ENCODE measurements at places on chromosomes 5 and 9. TPM values are rescaled to one million over a fixed set of nuclear protein-coding genes. Genes with fewer than 3 reads are reported as not detected.
A peak's percentile ranks its signal among the peaks of the same experiment; 100 is the strongest.

DNA sequence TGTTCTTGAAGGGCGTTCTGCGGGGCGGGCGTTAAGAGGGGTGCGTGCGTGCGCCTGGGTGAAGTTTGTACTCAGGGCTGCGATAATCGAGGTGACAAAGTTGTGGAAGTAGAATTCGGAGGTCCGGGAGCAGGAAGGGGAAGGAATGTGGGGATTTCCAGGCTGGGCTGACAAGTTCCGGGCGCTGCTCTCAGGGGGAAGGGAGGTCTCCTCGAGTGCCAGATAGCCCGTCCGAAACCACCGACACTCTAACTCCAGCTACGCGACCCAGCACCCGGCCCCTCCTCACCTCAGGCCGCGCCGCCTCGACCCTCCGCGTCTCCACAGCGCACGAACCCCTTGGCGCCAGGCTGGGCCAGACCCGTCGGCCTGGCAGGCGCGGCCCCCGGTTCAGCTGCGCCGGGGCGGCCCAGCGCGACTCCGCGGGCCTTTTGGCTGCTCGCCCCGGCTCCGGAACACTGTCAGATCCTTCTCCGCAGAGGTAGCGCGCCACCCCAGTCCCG, at the start of gene IL6ST:
Gene IL6ST (minus strand): TSS at position 469 of the 503 bp plus-strand sequence. CDS start 18,685 bp downstream, outside the sequence.
- peaks cover 11% of the 10 kb centered on the region for H3K4me1 ChIP-seq
- H3K4me3 ChIP-seq: peak within 1 kb of the TSS; percentile 65
- no peaks in the 10 kb centered on the region for H3K36me3 ChIP-seq
- H3K27ac ChIP-seq: peak within 1 kb of the TSS; percentile 99

DNA sequence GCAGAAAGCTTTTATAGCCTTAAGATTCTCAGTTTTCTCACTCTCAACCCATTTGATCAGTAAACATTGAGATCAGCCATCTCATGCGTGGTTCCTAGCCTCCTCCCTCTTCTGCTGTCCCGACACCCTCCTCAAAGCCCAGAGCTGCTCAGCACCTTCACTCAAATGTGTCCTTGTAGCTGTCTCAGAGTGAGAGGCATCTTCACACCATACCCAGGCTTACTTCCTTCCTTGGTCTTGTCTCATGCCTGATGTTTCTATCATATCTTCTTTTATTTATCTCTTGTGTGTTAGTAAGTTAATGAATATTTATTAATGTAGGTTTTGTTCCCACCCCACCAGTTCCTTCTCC, 72.4 kb upstream of the SNX2 start:
- H3K4me3 ChIP-seq: no peak overlapping the region
- DNase-seq: no peak
- H3K4me1 ChIP-seq: no peaks in the 10 kb centered on the region
- no peaks in the 10 kb centered on the region for H3K27me3 ChIP-seq
- H3K36me3 ChIP-seq: no peaks in the 10 kb centered on the region

The PCDHGA4 gene
- total RNA-seq: 3.9 TPM

DNA sequence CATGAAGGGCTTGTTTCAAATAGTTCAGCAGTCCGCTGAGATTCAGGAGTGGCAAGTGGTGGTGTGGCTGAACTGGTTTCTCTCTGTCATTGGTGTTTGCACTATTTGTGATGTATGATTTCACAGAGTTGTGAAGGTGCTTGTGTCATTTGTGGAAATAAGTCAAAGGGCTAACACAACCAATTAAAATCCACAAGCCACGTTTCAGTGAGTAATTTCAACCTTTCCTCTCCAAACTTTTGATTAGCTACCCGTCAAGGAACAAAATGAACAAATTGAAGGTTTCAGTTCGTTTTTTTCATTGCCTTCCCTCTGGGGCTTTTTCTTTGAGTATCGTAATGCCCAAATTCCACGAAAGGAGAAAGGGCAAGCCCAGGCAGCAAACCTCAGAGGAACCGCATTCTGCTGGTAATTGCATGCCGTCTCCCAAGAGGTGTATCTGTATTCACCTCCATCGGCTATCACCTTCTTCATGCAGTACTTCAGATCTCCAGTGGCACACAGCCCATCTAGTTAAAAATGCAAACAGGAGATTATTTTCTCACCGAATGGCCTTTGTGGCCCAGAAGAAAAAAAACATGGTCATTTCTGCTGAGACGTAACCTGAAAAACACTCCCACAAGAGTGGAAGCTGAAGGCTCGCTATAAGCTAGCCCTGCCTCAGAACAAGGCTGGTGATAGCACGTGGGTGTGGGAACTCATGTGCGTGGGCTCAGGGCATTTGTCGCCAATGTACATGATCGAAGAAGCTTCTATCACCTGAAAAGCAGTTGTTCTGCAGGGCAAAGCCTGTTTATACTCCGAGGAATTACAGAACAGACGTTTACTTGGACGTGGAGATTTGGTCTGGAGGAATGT, 197.1 kb downstream of the NR3C1 start:
- H3K4me1 ChIP-seq: no peaks in the 10 kb centered on the region
- H3K27me3 ChIP-seq: no peaks in the 10 kb centered on the region
- DNase-seq: no peak
- H3K36me3 ChIP-seq: no peaks in the 10 kb centered on the region

DNA sequence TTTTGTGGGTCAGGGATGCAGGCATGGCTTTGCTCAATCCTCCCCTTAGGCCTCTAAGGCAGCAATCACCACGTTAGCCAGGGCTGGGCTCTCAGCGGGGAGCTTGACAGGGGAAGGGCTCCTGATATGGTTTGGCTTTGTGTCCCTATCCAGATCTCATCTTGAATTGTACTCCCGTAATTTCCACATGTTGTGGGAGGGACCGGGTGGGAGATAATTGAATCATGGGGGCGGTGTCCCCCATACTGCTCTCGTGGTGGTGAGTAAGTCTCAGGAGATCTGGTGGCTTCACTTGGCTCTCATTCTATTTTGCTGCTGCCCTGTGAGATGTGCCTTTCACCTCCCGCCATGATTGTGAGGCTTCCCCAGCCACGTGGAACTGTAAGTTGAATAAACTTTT, 11.5 kb upstream of the IRX4 start:
- no peak for DNase-seq
- no peaks in the 10 kb centered on the region for H3K36me3 ChIP-seq
- H3K27ac ChIP-seq: no peak overlapping the region
- no peaks in the 10 kb centered on the region for H3K4me1 ChIP-seq

GRCh38 chr5:137710086-137710485, 25.8 kb downstream of the KLHL3 start:
- no peaks in the 10 kb centered on the region for H3K4me1 ChIP-seq
- no peak for DNase-seq
- no peak overlapping the region for H3K4me3 ChIP-seq
- no peaks in the 10 kb centered on the region for H3K36me3 ChIP-seq
- no peaks in the 10 kb centered on the region for H3K27me3 ChIP-seq

The MYMK gene
- not detected for total RNA-seq

DNA sequence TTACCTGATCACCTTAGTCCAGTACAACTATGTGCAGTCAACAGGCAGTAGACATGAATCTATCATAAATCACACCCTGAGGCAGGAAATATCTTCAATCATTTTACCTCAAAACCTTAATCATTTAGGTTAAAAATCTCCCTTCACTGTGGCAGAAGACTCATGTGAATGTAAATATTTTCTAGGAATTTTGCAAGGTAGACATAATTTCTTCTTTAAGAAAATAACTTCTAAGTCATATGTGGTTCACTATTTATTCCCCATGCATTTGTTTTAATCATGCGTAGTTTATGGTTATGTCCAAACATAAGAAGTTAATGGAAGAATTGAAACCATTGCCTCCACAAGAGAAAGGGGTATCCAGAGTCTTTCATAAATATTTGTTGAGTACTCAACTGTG, 97.0 kb downstream of the HMHB1 start:
- no peaks in the 10 kb centered on the region for H3K27me3 ChIP-seq
- no peaks in the 10 kb centered on the region for H3K4me1 ChIP-seq
- H3K4me3 ChIP-seq: no peak overlapping the region

DNA sequence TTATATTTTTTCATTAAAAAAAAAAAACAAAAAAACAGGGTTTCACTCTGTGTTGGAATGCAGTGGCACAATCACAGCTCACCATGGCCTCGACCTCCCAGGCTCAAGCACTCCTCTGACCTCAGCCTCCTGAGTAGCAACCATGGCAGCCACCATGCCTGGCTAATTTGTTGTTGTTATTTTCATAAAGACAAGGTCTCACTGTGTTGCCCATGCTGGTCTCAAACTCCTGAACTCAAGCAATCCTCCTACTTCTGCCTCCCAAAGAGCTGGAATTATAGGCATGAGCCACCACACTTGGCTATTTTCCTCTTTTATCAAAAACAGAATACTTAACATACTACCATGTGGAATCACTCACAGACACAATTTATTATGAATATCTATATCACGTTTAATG, 46.7 kb downstream of the UBAP2 start:
- H3K4me1 ChIP-seq: no peaks in the 10 kb centered on the region
- DNase-seq: no peak
- peaks cover 24% of the 10 kb centered on the region for H3K36me3 ChIP-seq
- no peaks in the 10 kb centered on the region for H3K27me3 ChIP-seq
- no peak overlapping the region for H3K27ac ChIP-seq

GRCh38 chr5:64147849-64148441, 17.7 kb upstream of the RNF180 start:
- H3K4me1 ChIP-seq: no peaks in the 10 kb centered on the region
- no peak overlapping the region for H3K4me3 ChIP-seq
- peak; percentile 72 for DNase-seq
- no peaks in the 10 kb centered on the region for H3K27me3 ChIP-seq
- H3K36me3 ChIP-seq: no peaks in the 10 kb centered on the region

DNA sequence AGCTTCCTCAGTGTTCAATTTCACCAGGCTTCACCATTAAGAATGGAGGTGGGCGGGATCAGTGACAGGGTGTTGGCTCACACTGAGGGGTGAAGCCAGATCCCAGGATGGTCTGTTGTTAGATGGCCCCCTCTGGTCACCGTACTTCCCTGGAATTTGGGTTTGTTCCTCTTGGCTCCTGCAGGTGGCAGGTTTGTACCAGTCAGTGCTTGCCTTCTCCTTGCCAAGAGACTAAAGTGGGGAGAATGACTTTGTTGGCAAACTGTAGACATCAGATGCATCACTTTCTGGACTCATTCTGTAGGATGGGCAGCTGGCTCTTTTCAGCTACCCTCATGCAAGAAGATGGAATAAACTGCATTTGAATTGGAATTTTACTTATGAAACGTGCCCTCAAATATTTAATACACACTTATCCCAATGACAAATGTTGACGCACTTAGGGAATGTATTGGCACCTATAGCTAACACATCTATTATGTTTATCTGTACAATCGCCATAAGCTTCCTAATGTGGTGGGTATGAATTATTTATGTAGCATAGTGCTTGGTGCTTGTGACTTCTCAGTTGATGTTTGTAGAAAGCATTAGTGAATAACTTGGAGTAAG, 31.4 kb upstream of the ANKRD55 start:
- H3K4me3 ChIP-seq: no peak overlapping the region
- H3K4me1 ChIP-seq: peaks cover under 1% of the 10 kb centered on the region
- no peak for DNase-seq
- no peak overlapping the region for H3K27ac ChIP-seq

DNA sequence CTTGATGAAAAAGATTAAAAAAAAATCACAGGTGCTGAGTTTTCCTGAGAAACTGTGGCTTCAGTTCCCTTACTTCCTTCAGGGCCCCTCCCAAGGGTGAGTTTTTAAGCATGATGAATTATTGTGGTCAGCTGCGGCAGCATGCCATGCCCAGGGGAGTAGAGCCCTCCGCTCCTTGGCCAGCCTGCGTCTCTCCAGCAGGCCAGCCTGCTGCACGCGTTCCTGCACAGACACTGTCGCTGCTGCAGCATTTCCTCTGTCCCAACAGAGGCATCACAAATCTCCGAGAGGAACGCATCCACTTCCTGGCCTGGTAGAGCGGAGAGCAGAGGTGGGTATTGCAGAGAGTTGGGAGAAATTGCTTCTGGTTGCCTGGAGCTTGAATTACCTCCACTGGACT, 26.1 kb upstream of the GLRA1 start:
- no peaks in the 10 kb centered on the region for H3K4me1 ChIP-seq
- no peak overlapping the region for H3K4me3 ChIP-seq
- no peaks in the 10 kb centered on the region for H3K36me3 ChIP-seq
- H3K27ac ChIP-seq: no peak overlapping the region

The PRELID2 gene
- 9.2 TPM for total RNA-seq
